Activated T-helper 17 cell treated with anti-CD3 and anti-CD28 coated beads, Interleukin-2, amount 50 U/mL, for 72 hours (primary cell): ENCODE measurements at places on chromosomes 5 and 9.

DNA sequence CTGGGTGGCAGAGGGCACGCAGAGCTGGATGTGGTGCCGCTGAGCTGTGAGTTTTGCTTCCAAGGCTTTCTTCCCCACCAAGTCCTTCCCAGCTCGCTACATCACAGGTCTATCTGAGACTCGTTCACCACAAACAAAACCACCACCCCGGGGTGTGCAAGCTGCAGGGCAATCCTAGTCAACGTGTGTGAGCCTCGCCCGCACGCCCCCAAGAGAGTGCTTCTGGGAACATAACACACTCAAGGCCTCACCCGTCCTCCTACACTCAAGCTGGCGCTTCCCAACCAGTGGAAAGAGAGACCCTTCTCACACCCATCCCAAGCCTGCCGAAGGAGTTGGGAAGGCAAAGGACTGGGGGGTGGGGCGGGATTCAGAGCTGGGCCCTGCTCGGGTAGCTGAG lies 10.6 kb downstream of the SNAPC4 start:
- no peak for ATAC-seq

GRCh38 chr5:88396000-88396535 lies 127.4 kb upstream of the TMEM161B start:
- ATAC-seq: no peak

DNA sequence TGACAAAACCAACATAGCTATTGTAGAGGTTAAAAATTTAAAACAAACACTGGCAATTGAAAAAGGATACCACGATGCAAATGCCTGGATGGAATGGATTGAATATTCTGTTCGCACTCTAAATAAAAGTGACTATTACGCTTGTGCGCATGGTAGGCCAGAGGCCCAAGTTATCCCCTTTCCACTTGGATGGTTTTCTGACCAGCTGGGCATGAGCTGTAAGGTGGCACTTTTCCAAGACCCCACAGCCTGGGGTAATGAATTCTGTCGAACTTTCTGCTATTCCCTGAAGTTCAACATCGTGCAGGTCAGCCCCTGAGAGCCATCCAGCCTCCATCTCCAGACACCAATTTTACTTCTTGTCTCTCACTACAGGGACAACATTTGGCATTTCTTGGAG lies 5.4 kb upstream of the RNF180 start:
- no peak for ATAC-seq

GRCh38 chr5:178989311-178989710 lies 5.8 kb downstream of the GRM6 start:
- no peak for ATAC-seq
